GM03348 (cell line): ENCODE measurements at places on chromosomes 2 and 18.

DNA sequence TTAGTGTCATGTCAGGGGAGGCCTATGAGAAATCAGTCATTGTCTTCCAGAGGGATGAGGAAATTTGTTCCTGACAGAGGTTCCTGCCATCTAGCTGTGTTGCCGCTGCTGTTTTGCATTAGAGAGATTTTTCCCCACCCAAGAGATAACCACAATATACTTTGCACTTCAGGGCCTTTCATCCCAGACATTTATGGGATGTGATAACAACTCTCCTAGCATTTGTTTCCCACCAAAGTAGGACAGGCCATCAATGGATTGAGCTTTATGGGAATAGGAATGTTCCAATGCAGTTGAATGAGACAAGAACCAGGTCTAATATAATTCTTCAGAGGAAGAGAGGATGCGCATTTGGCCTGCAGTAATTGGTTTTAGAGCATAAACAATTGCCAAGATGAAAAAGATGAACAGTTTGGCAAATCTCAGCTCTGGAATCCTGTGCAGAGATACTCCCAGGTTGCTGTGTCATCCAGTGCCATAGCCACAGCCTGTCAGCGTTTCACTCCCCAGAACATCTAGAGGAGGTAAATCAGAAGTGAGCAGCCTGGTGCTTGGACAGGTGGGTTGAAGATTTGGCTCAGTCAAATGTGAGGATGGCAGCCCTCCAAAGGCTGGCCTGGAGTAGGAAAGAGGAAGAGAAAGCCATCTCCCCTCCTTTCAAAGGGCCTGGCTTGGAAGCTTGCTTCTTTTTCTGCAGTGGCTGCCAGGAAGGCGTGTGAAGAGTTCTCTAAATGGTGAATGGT is 93.7 kb upstream of the SETBP1 start:
- no peak for DNase-seq

DNA sequence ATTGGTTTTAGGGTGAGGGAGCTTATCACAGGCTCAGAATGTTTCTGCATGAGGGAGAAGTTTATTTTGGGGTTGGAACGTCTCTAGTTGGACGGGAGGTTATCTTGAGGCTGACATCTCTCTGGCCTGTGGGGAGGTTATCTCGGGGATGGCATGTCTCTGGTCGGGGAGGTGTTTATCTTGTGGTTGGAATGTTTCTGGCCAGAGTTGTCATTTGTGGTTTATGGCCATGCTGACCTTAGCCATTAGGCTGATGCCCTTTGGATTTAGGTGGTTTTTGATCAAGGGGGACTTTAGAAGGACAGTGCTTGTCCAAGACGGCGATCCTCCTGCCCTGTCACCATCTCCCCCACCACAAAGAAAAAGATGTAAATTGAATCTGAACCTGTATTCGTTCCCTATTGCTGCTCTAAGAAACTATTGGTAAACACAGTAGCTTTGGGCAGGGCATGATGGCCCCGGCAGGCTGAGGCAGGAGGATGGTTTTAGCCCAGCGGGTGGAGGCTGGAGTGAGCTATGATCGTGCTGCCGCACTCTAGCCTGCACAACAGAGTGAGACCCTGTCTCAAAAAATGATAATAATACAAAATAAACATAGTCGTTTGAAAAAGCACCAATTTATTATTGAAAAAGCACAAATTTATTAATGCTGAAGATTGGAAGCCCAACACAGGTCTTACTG is 17.8 kb upstream of the MPPE1 start:
- DNase-seq, result no peak

DNA sequence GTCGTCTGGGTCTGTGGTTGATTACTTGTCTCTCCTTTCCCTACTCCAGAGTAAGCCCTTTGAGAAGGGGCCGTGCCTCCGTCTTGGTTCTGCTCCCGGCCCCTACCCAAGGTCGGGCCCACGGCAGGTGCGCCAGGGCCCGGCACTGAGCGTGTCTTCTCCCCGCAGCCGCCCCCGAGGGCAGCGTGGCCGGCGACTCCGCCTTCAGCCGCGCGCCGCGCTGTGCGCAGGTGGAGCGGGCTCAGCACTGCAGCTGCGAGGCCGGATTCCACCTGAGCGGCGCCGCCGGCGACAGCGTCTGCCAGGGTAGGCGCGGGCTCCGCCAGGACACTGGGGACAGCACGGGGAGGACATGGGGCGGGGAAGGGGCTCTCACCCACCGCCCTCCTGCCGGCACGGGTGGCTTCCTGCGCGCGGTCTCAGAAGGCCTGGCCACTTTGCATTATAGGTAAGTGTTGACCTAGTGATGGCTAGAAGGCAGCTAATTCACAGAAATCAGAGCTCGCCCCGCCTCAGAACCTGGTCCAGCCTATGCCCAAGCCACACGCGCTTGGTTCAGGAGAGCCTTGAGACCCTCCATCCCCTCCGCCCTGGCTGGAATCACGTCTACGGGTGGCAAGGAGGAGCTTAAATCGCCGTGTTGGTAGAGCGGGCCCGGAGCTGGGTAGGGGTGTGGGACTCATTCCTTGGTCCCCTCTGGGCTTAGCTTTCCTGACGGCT is 43.5 kb downstream of the FBLN7 start:
- DNase-seq, result no peak

DNA sequence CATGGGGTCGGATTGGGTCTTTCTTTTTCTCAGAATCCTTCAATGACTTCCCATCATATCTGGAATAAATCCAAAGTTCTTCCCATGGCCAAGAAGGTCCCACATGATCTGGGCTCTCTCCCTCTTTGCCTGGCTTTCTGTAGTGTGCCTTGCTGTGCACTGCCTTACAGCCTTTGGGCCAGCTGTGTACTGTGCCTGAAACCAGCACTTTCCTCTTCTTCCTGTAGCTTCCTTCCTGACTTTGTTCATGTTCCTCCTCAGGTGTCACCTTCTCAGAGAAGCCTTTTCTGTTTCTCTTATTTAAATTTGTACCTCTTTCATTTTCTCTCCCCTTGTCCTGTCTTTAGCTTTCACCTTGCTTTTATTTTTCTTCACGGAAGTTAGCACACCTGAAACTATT is 4.3 kb upstream of the CDCA7 start:
- DNase-seq, result no peak

- no peak for DNase-seq
Measured at GRCh38 chr2:39989888-39990287, 210.8 kb upstream of the THUMPD2 start.

- DNase-seq, result no peak
Measured at GRCh38 chr2:14569294-14569693, 63.2 kb upstream of the LRATD1 start.

DNA sequence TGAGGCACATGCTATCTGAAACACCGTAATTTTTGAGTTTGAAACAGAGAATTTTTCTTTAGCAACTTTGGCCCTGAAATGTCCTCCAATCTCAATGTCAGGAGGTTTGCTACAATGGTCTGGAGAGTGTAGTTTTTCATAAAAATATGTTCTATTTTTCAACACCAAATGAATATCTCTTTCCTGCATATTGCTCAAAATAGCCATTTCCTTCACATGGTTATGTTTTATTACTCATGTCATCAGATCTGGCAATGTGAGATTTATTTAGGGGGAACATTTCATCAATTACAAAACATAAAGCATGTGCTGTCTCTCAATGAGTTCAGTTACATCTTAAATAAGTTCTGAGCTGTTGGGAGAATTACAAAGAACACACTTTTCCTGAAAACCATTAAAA is 871.9 kb upstream of the FSHR start:
- no peak for DNase-seq

DNA sequence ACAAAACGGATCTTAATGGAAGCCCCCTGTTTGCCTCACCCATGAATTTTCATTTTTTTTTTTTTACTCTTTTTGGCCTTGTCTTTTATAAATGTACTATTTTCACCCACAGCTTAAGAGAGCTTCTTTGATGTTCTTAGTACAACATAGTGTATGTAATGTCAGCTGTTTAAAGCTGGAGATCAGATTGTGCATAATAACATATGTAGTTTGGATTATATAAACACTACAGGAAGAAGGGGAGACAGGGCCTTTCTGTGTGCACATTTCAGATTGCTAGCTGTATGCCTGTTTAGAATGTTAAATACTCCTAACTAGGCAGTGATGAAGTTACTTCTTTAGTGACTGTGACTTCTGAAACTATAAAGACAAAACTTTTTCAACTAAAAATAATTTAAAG is 2.1 kb upstream of the TANC1 start:
- no peak for DNase-seq

DNA sequence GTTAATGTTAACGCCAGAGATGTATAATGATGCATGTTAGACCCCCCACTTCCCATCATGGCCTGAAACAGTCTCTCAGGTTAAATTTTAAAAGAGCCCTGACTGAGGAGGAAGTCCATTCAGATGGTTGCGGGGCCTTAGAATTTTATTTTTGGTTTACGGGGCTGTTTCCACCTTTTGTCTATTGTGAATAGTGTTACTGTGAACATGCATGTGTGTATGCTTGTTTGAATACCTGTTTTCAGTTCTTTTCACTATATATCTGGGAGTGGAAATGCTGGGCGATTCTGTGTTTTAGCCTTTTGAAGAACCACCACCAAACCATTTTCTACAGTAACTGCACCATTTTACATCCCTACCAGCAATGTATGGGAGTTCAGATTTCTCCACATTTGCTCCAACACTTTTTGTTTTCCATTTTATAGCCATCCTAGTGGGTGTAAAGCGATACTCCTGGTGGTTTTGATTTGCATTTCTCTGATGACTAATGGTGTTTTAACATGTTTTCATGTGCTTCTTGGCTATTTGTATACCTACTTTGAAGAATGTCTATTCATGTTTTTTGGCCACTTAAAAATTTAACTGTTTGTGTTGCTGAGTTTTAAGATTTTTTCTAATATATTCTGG is 133.0 kb downstream of the MYO3B start:
- DNase-seq, result no peak

DNA sequence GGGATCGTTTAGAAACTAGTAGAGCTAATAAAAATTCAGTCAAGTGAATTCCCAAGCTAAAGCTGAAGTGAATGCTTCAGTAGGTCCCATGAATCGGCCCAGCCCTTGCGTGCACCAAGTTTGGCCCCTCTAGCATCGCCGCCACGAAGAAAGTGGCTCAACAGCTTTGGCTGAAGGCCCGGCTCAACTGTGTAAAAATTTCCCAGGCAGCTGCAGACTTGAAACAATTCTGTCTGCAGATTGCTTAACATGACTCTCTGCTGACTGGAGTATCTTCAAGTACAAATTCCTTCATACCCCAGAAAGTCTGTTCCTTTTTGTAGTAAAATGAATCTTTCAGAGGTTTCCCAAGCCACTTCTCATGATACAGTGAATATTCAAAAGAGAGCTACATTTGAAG is 32.7 kb downstream of the ALMS1 start:
- DNase-seq, result peak; percentile 74

GRCh38 chr2:239917957-239918481 is 107.1 kb downstream of the NDUFA10 start:
- no peak for DNase-seq

- no peak for DNase-seq
Measured at GRCh38 chr2:95058466-95058988, 33.0 kb downstream of the MAL start.

DNA sequence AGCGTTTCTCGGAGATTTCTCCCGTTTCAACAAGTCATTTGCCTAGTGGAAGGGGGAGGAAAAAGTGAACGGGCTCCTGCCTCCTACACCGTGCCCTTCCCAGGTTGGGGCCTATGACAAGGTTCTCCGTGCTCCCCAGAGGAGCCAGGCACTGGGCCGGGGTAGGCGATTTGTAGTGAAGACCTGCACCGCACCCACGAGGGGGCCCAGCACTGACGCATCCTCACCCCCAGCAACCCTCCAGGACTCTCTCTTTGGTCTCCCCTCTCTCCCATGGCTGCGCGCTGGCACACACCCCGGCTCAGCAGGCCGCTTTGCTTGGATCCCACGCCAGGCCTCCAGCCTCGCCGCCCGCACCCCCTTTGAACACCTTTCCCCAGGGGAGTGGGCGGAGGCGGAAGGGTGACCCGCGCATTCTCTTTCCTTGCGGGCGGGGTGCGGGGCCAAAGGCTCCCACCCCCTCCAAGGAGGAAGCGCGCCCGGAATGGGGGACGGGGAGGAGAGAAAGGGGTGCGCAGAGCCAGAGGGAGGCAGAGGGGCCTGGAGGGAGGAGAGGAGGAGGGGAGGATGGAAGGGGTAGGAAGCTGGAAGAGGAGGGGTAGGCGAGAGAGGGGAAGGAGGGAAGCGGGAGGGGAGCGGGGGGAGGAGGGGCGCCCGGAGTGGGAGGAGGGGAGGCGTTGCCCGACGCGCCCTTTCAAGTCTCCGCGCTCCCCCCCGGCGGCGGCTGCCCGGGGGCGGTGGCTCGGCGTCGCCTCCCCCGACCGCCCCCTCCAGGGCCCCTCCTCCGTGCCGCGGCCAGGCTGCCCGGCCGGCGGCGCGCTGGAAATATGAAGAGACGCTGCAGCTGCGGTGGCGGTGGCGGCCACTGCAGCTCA is at the start of gene APCDD1:
APCDD1 (plus strand) TSS at position 830 of the 875 bp plus-strand sequence. CDS start 347 bp downstream, outside the sequence.
- DNase-seq, result no peak

DNA sequence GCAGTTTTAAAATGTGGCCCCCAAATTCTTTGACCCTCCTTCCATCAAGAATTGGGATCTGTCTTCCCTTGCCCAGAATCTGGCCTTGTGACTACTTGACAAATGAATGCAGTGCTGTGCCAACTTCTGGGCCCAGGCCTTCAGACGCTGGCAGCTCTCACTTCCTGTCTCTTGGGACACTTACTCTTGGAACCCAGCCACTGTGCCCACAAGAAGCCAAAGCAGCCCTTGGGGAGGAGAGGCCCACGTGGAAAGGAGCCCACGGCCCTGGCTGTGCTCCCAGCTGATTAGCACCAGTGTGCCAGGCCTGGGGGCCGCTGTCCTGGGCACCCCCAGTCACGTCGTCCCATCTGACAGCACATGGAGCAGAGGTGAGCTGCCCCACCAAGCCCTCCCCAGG is 56.6 kb downstream of the RPL37A start:
- peak; percentile 59 for DNase-seq

DNA sequence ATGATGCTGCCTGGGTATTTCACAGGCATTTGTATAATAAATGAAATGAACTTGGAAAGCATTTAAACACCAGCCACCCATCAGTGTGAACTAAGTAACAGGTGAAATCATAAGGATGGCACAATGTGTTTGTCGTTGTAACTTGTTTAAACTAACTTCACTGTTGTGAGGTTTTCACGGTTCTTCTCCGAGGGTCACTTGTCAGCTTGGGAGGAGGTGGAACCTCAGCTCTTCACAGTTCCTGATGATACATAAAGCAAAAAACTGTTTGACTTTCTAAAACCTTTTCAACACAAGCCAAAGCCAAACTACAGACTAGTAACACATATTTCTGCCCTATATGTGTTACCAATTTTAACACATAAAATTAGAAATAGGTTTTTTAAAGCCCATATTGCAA is 13.1 kb downstream of the TMEM18 start:
- no peak for DNase-seq

GRCh38 chr2:1091895-1092585 is 141.4 kb downstream of the SNTG2 start:
- DNase-seq, result peak; percentile 50

GRCh38 chr18:54378057-54378456 is 20.4 kb downstream of the C18orf54 start:
- no peak for DNase-seq
